ENCODE measurements at places on chromosomes 7 and 10. TPM values are rescaled to one million over a fixed set of nuclear protein-coding genes. Genes with fewer than 3 reads are reported as not detected.

DNA sequence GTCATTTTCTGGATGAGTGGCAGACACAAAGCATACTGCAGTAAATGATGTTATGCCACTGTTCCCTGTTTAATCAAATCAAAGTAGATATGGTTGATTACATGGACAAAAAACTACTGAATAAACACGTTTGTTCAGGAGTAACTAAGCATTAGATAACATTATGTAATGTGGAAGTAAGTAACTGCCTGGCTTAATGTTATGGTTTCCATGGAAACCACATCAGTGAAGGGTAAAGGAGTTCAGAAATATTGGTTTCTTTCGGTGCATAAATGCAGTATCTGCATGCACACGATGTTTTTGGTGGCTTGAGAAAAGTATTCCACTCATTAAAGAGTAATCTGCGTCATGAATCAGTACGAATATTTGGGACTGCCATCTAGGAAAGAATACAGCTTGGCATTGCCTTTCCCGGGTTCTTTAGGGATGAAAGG is 131.3 kb upstream of the PRKCQ start:
- DNase-seq: no peak

The ERVW-1 gene
- 0.30 TPM for polyA plus RNA-seq

DNA sequence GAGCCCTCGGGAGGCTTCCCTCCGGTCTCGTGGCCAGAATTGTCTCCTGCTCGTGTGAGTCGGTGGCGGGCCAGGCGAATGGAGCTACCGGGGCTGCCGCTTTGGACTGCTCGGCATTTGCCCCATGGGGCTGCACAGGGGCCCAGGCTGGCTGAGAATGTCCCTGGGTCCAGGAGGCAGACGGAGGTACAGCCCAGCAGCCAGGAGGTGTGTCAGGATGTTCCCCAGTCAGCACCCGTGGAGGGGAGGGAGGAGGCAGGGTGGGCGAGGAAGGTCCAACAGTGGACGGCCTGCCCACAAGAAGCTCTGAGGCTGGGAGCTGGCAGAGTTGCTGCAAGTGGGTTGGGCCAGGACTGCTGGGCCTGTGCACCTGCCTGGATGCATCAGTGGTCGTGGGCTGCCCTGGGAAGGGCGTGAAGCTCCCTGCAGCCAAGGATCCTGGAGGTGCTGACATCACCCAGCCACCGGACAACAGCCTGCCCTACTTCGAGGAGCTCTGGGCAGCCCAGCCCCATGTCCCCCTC is 46.4 kb downstream of the PDGFA start:
- no peak for DNase-seq

DNA sequence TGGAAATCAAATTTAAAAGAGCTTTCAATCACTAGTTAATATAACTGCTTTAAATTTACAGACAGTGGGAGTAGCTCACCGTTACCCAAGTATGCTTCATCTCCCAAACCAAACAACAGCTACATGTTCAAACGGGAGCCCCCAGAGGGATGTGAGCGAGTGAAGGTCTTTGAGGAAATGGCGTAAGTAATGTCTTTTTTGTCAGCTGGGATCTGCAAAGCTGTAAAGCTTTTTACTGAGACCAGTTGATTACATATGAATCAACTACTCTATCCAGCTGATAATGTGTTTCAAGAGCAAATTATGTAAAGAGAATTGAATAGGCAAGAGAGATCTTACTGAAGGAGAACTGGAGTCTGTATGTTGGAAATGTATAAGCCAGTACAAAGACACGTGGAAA is 116.2 kb downstream of the GLCCI1 start:
- no peak for DNase-seq
